Left ventricle myocardium inferior (tissue), 1 donor: ENCODE measurements at places on chromosomes 5 and 9.

GRCh38 chr5:176737746-176738636, 72.4 kb upstream of the UNC5A start:
- DNase-seq = no peak

DNA sequence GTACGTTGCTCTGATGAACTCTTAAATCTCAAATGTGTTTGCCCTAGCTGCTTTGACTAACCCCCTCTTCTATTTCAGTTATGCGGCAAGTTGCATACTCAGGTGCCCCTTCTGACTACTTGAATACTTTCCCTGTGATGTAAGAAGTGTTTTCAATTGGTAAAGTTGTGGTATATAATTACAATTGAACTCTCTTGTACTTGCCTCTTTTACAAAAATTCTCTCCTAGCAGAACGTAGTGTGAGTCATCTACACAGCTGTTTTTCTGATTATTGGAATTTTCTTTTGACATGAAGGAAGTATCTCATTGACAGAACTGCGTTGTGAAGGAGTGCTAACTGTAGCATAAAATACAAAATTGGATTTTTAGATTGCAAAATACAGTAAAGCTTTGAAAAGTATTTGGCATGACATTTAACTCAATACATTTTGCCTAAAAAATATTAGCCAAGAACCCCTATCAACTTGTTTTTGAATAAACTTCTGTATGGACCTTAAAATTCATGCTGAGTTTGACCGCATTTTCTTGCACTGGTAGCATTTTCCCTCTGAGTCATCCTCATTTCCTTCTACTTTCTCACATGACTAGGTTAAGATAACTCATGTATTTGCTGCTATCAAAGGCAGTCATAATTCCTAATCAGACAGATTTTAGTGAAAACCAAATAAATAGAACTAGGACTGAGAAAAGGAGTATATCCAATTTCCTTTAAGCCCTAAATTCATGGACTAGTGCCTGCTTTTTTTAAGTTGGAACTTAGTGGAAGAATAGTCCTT, 6.3 kb downstream of the CRHBP start:
- no peak for DNase-seq

- DNase-seq = no peak
Observed at GRCh38 chr9:112125951-112126388, 49.1 kb downstream of the SUSD1 start.

DNA sequence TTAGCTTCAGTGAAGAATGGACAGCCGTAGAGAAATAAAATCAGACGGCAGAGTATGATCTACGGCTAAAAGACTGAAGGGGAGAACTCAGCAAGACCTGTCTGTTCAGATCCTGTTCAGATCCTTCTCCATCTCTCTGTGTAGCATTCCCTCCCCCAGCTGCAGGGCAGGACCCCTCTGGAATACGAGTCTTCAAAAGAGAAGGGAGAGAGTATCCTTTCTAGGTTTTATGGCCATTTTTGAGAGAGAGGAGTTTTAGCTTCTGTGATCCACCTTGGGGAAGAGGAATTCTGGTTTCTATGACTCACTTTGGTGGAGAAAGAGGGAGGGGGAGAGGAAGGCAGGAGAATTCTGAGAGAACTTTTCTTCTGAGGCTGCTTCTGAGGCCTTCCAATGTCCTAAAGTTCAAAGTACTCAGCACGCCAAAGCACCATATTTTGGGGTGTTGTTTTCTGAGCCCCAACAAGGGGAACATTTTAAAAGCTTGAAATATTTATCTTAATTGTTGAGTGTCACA, 194.4 kb upstream of the TLE4 start:
- DNase-seq = no peak

- DNase-seq = no peak
Observed at GRCh38 chr9:92176800-92177185, 61.6 kb upstream of the SPTLC1 start.

- no peak for DNase-seq
Observed at GRCh38 chr5:176818391-176819098, 8.2 kb downstream of the UNC5A start.

- DNase-seq = no peak
Observed at GRCh38 chr9:73011181-73011750, 58.4 kb upstream of the ALDH1A1 start.

- DNase-seq = no peak
Observed at GRCh38 chr9:69397384-69398214, 72.6 kb downstream of the ENTREP1 start.

- DNase-seq = no peak
Observed at GRCh38 chr9:757246-757881, 84.1 kb upstream of the DMRT1 start.

DNA sequence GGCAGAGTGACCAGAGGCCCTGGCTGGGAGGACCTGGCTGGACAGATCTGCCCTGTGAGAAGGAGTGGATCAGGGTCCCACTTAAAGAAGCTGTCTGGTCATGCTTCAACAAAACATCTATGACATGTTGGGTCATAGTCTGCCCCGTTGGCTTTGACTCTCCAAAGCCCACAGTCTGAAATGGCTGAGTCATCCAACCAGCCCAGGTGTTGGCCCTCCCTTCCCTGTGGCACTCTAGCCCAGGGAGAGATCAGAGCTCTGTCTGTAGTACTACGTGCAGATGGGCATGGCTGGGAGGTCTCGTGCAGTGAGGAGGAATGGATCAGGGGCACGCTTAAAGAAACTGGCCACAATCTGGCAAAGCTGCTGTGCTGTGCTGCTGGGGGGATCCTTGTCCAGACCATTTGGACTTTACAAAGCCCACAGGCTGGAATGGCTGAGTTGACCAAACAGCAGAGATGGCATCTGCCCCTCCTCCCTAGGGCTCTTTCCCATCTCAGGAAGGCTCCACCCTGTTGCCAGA, 206.1 kb downstream of the TUSC1 start:
- DNase-seq = no peak

DNA sequence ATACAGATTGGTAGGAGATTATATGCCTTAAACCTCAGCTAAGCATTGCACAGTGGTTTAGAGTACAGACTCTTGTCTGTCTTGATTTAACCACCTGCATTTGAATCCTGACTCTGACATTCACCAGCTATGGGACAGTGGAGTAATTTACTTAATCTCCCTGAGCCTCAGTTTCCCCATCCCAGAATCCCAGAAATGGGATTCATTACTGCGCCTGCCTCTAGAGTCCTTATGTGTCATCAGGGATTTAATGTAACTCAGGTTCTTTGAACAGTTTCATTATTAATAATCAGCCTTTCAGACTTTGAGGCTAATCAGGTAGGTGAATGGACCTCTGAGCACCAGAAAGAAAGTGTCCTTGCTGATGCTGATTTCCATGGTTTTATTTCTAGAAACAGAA, 149.1 kb downstream of the SMARCA2 start:
- no peak for DNase-seq

- DNase-seq = no peak
Observed at GRCh38 chr5:177603631-177604030, 3.7 kb downstream of the B4GALT7 start.
